ENCODE measurements at places on chromosomes 1 and 21. TPM values are rescaled to one million over a fixed set of nuclear protein-coding genes. Genes with fewer than 3 reads are reported as not detected.

GRCh38 chr1:16888860-16889816 lies 6.6 kb upstream of the RNU1-2 start:
- peaks cover 14% of the 10 kb centered on the region for H3K4me1 ChIP-seq
- H3K4me3 ChIP-seq, result peak overlapping the region; percentile 63

TEX38 gene
- polyA plus RNA-seq, result not detected

MROH7 gene
- 0.07 TPM for polyA plus RNA-seq

DNA sequence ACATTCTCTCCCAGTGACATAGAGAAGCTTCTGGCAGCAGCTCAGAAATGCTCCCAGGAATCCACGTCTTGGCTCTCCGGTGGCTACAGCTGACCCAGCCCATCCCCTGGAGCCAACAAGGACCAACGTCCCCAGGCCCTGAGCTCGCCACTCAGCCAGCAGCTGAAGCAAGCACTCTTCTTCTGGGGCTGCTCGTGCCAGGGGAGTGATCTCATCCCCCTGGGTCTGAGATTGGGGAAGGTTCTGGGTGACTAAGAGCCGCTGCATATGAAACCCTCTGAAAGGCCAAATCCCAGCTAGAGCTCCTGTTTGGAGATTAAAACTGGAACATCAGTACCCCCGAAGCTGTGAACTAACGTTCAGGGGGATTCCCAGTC lies 487.9 kb downstream of the NPHP4 start:
- H3K4me1 ChIP-seq, result no peaks in the 10 kb centered on the region
- no peak overlapping the region for H3K4me3 ChIP-seq

GRCh38 chr1:185419718-185420117 lies 102.7 kb upstream of the IVNS1ABP start:
- H3K36me3 ChIP-seq, result no peaks in the 10 kb centered on the region
- no peak overlapping the region for H3K4me3 ChIP-seq
- no peak for DNase-seq
- no peaks in the 10 kb centered on the region for H3K4me1 ChIP-seq

DNA sequence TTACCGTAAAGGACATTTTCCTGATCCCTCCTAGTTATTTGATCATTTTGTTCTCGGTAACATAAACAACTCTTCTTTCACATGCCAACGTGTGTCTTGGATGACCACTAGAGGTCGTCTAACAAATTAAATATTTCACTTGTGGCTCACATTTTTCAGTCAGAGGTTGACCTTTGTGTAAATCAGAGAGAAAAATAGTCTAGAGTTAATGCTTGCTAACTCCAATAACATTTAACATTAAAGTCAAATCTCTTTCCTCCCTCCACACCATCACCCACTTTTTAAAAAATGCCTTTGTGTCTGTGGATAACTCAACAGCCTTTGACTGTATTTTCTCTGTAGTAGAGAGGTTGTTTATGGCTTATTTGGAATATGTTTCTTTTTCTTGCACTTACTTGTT lies 220.5 kb upstream of the B3GALT2 start:
- no peaks in the 10 kb centered on the region for H3K4me1 ChIP-seq
- no peaks in the 10 kb centered on the region for H3K27me3 ChIP-seq
- no peak overlapping the region for H3K4me3 ChIP-seq
- H3K27ac ChIP-seq, result no peak overlapping the region
- DNase-seq, result no peak

- peaks cover 17% of the 10 kb centered on the region for H3K36me3 ChIP-seq
- peaks cover 29% of the 10 kb centered on the region for H3K4me1 ChIP-seq
- no peak overlapping the region for H3K27ac ChIP-seq
- H3K4me3 ChIP-seq, result no peak overlapping the region
These were observed 4.8 kb downstream of the ARPC5 start for GRCh38 chr1:183630748-183631147.

DNA sequence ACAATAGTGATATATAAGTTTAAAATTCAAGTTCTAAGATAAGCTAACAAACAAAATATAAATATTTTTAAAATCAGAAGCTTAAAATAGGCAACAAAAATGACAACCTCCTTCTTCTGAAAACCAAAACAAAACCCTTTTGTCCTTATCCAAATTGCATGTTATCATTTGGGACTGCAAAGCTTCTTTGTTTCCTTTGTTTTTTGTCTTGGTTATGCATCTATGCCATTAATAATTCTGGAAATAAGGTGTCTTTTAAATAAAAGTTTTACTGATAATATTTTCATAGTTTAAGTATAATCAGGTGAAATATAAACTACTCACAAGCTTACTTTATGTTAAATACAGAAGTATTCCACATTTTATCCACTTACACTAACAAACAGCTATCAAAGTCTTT lies 20.5 kb downstream of the ADSS2 start:
- H3K4me1 ChIP-seq, result no peaks in the 10 kb centered on the region
- H3K27me3 ChIP-seq, result no peaks in the 10 kb centered on the region
- H3K36me3 ChIP-seq, result peaks cover 14% of the 10 kb centered on the region
- H3K4me3 ChIP-seq, result no peak overlapping the region
- H3K27ac ChIP-seq, result no peak overlapping the region

CFHR2 gene
- 483 TPM for polyA plus RNA-seq

DNA sequence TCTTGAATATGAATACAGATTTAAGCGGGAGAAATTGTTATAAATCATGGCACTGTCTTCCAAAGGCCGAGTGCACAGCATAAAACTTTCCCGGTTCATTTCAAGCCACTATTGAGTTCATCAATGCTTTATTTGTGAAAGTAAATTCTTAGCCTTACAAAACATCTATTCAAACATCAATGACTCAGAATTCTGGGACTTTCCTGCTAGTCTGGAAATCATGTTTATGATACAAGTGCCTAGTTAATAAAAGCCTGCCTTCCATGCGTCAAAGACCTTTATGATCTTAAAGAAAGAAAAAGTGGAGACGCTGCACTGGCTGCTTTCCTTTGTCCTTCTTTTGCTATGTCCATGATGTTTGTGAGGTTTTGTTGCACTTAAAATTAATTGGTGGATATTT lies 137.7 kb downstream of the SETD4 start:
- H3K36me3 ChIP-seq, result no peaks in the 10 kb centered on the region
- H3K4me3 ChIP-seq, result no peak overlapping the region
- H3K27ac ChIP-seq, result no peak overlapping the region
- no peak for DNase-seq

KIF14 gene
- polyA plus RNA-seq, result 0.13 TPM

CRYZL1 gene
- 6.8 TPM for polyA plus RNA-seq

DNA sequence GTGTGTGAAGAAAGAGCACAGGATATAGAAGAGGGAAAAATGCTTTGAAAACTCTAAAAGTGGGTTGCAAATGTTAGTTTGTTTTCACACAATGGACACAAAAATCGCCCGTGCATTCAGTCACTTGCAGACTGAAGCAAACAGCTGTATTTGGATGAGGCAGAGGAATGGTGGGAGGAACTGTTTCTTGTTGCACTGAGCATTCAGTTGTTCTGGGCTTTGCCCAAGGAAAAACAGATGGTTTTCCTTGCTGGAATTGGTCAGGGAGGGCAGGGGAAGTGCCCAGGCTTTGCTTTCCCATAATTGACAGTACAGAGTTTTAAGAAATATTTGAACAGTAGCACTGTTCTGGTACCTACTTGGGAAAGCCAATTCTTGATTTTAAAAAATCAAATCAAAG lies 19.5 kb upstream of the WARS2 start:
- H3K27me3 ChIP-seq, result no peaks in the 10 kb centered on the region
- H3K36me3 ChIP-seq, result peaks cover 8% of the 10 kb centered on the region
- no peak for DNase-seq
- no peak overlapping the region for H3K27ac ChIP-seq

- peaks cover 2% of the 10 kb centered on the region for H3K27me3 ChIP-seq
- no peaks in the 10 kb centered on the region for H3K36me3 ChIP-seq
- no peak overlapping the region for H3K4me3 ChIP-seq
- no peak for DNase-seq
- H3K27ac ChIP-seq, result no peak overlapping the region
These were observed 169.1 kb downstream of the TRIM33 start for GRCh38 chr1:114341856-114342255.

DNA sequence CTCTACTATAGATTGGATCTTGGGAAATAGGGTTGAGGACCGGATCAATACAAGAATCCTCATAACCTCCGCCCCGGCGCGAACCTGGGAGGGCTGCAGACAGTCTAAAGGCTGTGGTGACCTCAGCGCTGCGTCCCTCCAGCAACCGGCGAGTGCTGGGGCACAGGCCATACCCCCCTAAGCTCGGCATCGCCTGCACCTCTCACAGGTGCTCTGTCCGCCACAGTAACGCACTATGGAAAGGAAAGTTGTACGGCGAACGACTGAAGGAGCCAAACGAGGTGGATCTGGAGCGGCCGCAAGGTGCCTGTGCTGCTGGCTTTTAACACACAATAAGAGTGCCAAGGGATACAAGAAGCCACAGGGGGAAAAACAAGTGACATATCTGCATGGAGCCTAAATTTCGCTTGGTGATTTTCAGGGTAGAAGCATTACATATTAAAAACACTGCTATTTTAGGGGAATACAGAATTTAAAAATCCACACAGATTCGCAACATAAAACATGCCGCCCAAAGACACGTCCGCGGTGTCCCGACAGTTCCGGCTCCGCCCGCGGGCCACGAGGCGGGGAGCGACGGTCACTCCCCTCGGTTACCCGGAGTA lies 1.4 kb upstream of the RBM15 start:
- peaks cover 1% of the 10 kb centered on the region for H3K36me3 ChIP-seq
- peak; percentile 65 for DNase-seq
- peak overlapping the region; percentile 99 for H3K27ac ChIP-seq
- peaks cover 49% of the 10 kb centered on the region for H3K4me1 ChIP-seq

GRCh38 chr1:27672750-27673112 lies 739 bp upstream of the IFI6 start:
- peaks cover 35% of the 10 kb centered on the region for H3K4me1 ChIP-seq
- no peaks in the 10 kb centered on the region for H3K27me3 ChIP-seq
- DNase-seq, result no peak
- H3K27ac ChIP-seq, result peak overlapping the region; percentile 77
- no peaks in the 10 kb centered on the region for H3K36me3 ChIP-seq

DNA sequence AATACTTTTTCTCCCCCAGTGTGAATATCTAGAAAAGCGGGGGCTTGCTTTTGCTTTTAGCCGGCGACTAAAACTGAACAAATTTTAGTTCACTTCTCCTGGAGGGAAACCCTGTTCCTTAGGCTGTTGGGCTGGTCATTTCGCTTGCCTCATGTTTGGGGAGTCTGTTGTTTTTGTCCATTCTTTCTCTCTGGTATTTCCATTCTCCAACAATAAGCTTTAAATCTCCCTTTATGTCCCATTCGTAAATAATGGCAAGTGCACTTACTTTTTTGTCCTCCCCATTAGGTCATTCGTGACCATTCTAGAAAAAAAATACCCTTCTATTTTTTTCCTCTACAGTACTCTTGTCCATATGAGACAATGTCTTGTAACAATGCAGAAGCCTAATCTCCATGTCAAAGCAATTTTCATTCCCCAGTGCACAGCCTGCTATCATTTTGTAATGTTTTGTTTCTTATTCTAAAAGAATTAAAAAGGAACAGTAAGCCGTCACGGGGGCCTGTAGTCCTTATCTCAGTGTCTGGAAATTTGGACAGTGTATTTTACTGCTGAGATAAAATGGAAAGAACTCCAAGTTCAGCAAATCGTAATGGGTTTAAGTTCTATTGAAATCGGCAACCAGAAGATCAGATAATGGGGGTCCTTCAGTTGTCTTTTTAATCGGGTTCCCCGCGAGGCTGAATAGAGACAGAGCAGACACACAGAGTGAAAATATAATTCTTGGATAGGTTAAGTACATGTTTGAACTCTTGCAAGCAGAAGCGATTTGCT lies 21.8 kb downstream of the PROX1 start:
- no peak overlapping the region for H3K4me3 ChIP-seq
- H3K27ac ChIP-seq, result no peak overlapping the region
- DNase-seq, result no peak

GRCh38 chr1:86573763-86574484 lies 27.0 kb downstream of the CLCA4 start:
- no peak overlapping the region for H3K4me3 ChIP-seq
- no peaks in the 10 kb centered on the region for H3K4me1 ChIP-seq
- no peak for DNase-seq
- H3K36me3 ChIP-seq, result no peaks in the 10 kb centered on the region
- no peak overlapping the region for H3K27ac ChIP-seq

GRCh38 chr1:145985502-145986439 lies 10.6 kb downstream of the TXNIP start:
- H3K27ac ChIP-seq, result peak overlapping the region; percentile 61
- peaks cover 43% of the 10 kb centered on the region for H3K4me1 ChIP-seq
- DNase-seq, result no peak
- H3K27me3 ChIP-seq, result no peaks in the 10 kb centered on the region
- no peaks in the 10 kb centered on the region for H3K36me3 ChIP-seq
- no peak overlapping the region for H3K4me3 ChIP-seq

CELA3B gene
- not detected for polyA plus RNA-seq

SPRR2G gene
- not detected for polyA plus RNA-seq

NUDT4B gene
- 2.2 TPM for polyA plus RNA-seq

GRCh38 chr1:238340989-238341388 lies 450.3 kb upstream of the ZP4 start:
- H3K4me3 ChIP-seq, result no peak overlapping the region
- H3K4me1 ChIP-seq, result peaks cover 4% of the 10 kb centered on the region
- H3K27me3 ChIP-seq, result no peaks in the 10 kb centered on the region
- no peak for DNase-seq
- no peaks in the 10 kb centered on the region for H3K36me3 ChIP-seq

GRCh38 chr1:57329937-57330336 lies 93.9 kb downstream of the DAB1 start:
- no peaks in the 10 kb centered on the region for H3K36me3 ChIP-seq
- no peak overlapping the region for H3K27ac ChIP-seq
- H3K4me1 ChIP-seq, result peaks cover 3% of the 10 kb centered on the region
- no peak overlapping the region for H3K4me3 ChIP-seq

DNA sequence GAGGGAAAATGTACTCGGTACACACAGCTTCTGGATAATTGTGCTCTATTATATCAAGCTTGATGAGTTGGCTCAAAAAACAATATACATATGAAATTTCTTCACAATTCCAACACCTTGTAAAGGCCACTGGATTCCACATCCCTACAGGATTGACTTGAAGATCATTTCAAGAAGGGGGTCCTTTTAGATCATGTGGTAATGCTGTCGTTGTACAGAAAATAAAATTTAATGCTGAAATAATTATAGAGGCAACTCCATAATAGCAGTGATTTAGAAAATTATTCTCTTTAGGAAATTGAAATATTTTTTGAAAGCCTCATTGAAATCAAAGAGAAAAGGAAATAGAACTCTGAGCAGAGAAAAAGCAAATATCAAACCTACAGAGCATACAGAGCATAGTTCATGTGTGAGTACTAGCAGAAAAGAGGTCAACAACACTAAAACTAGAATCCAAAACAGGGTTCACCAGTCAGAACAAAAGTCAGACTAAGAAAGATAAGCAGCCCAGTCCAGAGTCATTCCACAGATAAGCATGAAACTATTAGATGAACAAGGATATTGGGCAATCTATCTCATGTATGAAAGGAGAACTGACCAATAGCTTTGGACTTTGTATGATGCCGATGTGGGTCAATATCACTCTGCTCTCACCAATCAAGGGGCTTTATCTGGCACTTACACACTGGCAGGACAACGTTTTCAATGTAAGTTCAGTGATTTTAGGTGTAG lies 79.5 kb upstream of the PALMD start:
- no peaks in the 10 kb centered on the region for H3K27me3 ChIP-seq
- no peak for DNase-seq
- peak overlapping the region; percentile 57 for H3K4me3 ChIP-seq
- no peaks in the 10 kb centered on the region for H3K4me1 ChIP-seq
- H3K36me3 ChIP-seq, result no peaks in the 10 kb centered on the region

GRCh38 chr21:25936776-25937175 lies 202.0 kb downstream of the GABPA start:
- peak overlapping the region; percentile 86 for H3K27ac ChIP-seq
- H3K36me3 ChIP-seq, result no peaks in the 10 kb centered on the region
- no peak overlapping the region for H3K4me3 ChIP-seq
- no peaks in the 10 kb centered on the region for H3K4me1 ChIP-seq
- no peak for DNase-seq

Data from liver (tissue), 10 donors.